Epithelial cell of esophagus (primary cell): ENCODE measurements at places on chromosomes 1 and 21.

DNA sequence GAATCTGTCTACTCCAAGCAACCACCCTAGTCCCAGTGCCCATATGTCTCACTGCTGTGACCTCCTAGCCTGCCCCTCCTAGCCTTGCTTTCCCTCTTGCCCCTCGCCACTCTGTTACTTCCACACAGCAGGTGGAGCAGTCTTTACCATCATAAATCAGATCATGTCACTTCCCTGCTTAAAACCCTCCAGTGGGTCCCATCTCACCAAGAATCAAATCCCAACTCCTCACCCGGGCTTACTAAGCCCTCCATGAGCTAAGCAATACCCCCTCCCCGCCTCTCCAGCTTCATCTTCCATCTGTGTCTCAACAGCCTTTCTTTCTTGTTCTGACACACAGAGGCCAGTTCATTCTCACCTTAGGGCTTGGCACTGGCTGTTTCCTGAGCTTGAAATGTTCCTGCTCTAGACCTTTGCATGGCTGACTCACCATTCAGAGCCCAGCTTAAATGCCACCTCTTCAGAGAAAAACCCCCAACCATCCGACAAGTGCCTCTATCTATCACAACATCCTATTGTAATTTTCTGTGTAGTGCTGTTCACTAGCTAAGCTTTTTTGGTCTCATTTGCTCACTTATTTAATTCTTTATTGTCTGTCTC, 22.3 kb downstream of the KNCN start:
- peak; percentile 75 for DNase-seq

DNA sequence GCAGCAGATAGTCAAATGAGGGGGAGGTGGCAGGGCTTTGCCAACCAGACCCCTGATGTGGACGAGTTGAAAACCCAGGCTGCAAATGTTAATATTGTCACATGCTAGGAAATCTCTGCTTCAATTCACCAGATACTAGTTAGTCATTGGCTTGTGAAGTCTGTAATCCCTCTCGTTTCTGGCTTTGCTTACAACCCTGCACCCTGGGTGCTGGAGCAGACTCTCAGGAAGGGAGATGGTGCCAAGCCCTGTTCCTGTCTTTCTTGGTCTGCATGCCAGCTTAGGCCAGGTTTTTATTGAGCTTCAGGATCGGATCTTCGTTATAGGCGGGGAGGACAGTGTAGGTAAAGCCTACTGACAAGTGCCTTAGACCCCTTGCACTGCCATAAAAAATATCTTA, 53.3 kb downstream of the MDM4 start:
- no peak for DNase-seq

GRCh38 chr1:4637616-4638344, 16.6 kb upstream of the AJAP1 start:
- DNase-seq: no peak

DNA sequence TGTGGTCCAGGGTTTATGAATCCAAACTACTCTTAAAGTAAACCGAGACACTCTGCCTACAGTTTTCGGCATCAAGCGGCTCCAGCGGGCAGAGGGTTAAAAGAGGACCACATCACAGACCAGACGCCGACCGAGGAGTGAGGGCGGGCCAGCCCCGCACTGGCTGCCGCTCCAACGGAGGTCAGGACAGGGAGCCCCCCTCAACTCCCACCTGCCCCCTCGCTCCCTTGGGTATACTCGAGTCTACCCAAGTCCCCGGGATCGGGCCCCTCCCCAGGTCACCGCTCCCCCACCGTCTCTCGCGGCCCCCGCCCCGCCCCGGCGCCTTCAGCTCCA, 312 bp downstream of the ARNT start:
- peak; percentile 51 for DNase-seq

DNA sequence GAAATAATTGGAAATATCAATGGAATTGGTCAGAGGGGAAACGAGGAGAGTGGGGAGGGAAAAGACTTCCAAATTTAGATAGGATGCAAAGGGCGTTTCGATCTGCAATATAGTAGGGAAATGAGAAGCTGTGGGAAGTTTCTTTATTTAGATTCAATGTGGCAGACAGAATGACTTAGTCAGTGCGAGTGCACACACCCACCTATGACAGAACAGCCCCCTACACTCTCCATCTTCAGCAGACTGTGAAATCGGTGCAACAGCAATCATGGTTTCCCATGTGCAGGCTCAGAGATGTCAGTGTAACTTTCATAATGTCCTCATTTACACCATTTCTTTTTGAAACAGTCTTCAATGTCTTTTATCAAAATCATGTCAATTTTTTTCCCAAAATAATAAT, 46.0 kb downstream of the DIP2A start:
- no peak for DNase-seq

DNA sequence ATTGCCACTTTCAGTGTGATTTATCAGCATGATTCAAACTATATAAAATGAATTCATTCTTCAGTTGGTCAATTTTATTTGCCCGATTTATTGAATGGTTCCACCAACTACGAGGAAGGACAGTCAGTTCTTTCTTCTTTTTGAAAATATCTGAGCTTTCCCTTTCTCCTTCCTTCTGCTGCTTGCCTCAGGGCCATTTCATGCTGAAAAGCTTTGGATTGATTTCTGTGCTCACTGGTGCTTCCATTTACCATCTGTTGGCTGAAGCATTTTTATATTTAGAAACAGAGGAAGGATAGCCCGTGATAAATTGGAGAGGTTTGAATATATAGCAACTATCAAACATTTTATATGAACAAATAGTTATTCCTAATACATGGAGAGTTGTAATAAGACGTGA, 68.9 kb upstream of the ADAMTS5 start:
- DNase-seq: no peak

- no peak for DNase-seq
Observed at GRCh38 chr1:111320066-111320879, 29.6 kb downstream of the CHIA start.

GRCh38 chr1:66258404-66259105, 275.4 kb upstream of the SGIP1 start:
- DNase-seq: no peak

- peak; percentile 78 for DNase-seq
Observed at GRCh38 chr1:29398431-29398830, 162.1 kb downstream of the PTPRU start.

DNA sequence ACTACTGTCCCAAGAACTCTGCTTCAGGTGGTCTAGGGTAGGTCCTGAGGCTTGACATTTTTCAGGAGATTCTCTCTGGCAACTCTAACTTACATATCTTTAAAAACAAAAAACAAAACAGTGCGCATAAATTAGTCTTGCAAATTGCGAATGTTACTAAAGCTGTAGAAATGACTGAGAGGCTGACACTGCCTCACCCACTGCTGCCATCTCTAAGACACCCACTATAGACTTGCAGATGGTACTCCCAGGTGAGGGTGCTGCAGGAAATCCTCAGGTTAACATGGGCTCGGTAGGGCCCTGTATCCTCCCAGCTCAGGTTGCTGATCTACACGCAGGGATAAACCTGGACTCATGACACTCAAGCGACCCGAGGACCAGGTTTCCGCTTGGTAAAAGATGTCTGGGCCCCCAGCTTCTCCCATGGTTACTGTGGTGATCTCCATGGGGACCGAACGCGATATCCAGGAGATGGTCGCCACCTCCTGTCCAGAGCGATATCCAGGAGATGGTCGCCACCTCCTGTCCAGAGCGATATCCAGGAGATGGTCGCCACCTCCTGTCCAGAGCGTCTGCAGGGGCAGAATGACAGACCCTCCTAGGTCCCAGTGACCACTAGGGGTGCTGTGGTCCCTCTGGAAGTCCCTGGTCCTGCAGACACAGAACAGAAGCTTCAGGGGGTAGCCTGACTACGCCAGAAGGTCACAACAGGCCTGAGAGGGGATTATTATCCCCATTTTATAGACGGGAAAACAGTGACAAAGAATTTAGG, 16.2 kb upstream of the LY9 start:
- DNase-seq: no peak

- DNase-seq: no peak
Observed at GRCh38 chr1:245666412-245666811, 511.6 kb downstream of the KIF26B start.

DNA sequence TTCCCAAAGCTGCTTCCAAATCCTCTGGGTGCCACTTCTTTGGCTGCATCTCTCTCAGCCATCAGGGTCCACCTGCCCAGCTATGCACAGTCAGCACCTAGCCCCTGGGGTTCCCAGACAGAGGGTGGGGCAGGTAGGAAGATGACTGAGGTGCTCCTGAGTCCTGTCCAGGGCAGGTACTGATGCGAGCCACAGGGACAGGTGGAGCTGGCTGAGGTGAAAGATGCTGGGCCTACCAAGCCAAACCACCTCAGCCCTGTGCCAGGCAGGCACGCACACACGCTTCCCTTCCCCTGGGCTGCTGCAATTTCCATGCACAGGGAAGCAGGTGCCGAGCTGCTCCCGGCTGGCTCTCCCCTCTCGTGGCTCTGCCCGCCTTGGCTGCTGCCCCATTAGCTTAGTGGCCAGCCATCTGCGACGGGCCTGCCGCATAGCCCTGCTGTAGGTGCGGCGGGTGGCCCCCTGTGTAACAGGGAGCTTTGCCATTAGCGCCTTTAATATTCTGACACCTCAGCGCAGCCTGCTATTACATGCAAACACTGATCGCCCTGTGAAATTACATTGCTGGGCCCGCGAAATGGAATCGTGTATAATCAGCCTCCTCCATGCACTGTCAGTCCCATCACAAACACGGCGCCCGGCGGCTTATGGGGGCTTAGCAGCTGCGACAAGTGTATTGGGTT, 38.9 kb downstream of the DMAP1 start:
- DNase-seq: no peak

- DNase-seq: no peak
Observed at GRCh38 chr1:16630661-16631247, 17.4 kb upstream of the NBPF1 start.

- peak; percentile 31 for DNase-seq
Observed at GRCh38 chr1:85366391-85367170, 90.1 kb upstream of the BCL10 start.

DNA sequence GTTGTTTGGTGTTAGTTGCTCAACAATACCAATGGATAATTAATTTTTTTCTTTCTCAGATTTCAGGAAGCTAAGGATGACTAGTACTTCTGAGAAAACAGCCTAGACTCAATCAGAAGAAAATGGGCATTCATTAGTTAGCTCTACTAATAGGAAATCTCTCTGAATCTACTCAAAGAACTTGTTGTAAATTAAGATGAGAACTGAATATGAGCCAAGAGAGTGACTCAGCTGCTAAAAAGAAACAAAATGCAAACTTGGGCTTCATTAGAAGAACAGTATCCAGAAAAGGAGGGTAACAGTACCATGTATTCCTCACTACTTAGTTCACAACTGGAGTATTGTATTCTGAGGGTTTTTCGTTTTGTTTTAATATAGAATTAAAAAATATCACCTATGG, 12.5 kb downstream of the FOXJ3 start:
- DNase-seq: peak; percentile 25

DNA sequence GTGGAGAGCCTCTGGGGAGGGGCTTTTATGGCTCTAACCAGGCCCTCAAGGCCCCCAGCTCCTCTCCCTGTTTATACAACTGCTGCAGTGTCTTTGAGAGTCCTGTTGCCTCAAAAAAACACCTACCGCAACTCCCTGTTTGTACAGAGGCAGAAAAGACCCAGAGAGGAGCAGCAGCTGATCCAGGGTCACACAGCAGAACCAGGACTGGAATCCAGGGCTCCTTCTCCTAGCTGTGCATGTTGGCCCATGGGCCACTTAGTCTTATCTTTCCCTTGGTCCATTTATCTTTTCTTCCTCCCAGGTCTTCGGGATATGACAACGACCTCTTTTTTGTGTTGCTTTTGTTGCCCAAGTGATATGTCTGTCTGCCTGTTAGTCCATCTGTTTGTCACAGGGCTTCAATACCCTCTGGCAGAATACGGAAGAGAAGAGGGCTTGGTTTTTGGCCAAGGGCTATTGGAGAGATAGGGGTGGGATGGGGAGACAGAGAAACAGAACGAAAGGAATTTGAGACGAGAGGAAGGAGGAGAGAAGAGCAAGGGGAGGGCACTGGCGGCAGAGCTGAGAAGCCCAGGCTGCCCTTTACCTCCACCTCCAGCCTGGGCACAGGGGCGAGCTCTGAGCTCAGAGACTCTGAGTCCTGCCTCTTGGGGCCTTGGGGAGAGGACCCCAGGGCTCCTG, 33.5 kb upstream of the WASF2 start:
- DNase-seq: no peak

GRCh38 chr1:192435704-192436103, 118.9 kb downstream of the RGS21 start:
- DNase-seq: no peak

DNA sequence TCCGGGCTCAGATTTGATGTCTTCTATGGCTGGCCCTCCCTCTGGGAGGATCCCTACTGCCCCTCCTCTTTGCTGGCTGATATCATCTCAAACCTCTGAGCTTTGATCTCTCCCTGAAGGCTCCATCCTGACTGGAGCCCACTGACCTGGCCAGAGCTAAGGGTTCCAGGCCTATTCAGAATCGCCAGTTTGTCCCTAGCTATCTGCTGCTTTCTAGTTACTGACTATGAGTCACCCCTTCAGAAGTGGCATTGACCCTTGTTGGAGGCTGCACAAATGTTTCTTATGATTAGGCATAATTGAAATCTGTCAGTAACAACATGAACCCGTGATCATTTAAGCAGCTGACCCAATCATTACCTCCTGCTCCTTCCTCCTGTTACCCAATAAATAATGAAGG, 87.1 kb downstream of the ABCA4 start:
- DNase-seq: no peak

GRCh38 chr1:226414098-226414698, 6.3 kb upstream of the PARP1 start:
- DNase-seq: no peak

DNA sequence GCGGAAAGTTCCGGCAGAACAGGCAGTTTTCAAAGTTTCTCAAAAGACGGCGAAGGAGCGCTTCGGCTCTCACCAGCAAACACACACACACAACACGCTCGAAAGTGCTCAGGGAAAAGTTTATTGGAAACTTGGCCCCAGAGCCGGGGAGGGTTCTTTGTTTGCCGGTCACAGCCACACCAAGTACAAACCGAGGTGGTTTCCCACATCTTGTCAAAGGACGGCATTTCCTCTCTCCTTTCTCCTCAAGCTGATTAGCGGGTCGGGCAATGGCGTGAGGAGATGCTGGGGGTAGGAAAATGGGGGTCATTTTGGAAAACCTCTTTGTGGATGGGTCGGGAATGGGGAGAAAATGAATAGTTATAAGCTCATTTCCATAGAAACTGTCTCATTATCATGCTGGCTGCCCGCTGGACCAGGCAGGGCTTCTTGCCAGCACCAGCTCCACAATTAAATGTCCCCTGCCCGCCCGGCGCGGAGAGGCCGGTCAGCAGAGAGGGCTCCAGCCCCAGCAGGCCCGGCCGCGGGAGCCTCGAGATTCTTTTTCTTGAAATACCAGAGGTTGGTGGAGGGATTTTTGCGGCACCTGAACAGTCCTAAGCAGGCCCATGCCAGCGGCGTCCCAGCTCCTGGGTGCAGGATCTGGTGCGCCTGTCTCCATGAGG, 92.3 kb downstream of the PRDM16 start:
- DNase-seq: no peak

DNA sequence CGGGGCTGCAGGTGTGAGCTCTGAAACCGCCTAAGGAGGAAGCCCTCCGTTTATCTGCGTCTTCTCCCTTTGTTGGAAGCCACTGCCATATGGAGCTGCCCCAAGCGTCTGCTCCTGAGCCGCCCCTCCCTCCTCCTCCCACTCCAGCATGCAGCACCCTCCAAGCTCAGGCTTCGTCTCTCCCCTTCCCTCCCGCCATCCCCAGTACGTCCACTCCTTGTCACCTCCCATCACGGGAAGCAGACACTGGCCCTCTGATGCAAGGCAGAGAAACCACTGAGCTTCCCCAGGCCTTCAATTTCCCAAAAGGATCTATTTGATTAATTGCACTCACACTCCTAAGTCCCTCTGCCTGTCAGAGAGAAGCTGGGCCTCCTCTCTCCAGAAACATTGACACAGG, 52.5 kb downstream of the NFASC start:
- DNase-seq: no peak
